Tracheal epithelial cell (primary cell): ENCODE measurements at places on chromosomes 6 and 20. TPM values are rescaled to one million over a fixed set of nuclear protein-coding genes. Genes with fewer than 3 reads are reported as not detected.

The MLN gene
- not detected in 2 replicates for total RNA-seq

The TRIM31 gene
- 0.21 TPM in 1 of 2 replicates, not detected in the other for total RNA-seq

The QKI gene
- 73.5 and 112 TPM in 2 replicates for total RNA-seq

The CALHM6 gene
- total RNA-seq: 1.3 and 1.4 TPM in 2 replicates

The MTHFD1L gene
- total RNA-seq: 45.8 and 55.2 TPM in 2 replicates

The MOXD1 gene
- under 0.01 and 11.3 TPM in 2 replicates for total RNA-seq

The CLVS2 gene
- total RNA-seq: not detected in 2 replicates

The SEC63 gene
- total RNA-seq: 10.6 and 13.4 TPM in 2 replicates

The SEMG1 gene
- total RNA-seq: not detected in 2 replicates

The PCED1A gene
- 21.4 and 35.8 TPM in 2 replicates for total RNA-seq

The ID4 gene
- 1.2 and 2.6 TPM in 2 replicates for total RNA-seq
